ENCODE measurements at places on chromosomes 3 and 15. TPM values are rescaled to one million over a fixed set of nuclear protein-coding genes. Genes with fewer than 3 reads are reported as not detected.

GRCh38 chr3:42061713-42062380, 29.3 kb upstream of the TRAK1 start:
- no peaks in the 10 kb centered on the region for H3K4me1 ChIP-seq
- DNase-seq, result no peak

GRCh38 chr15:98980899-98981228, 26.7 kb downstream of the PGPEP1L start:
- no peaks in the 10 kb centered on the region for H3K27me3 ChIP-seq
- no peak for DNase-seq
- no peaks in the 10 kb centered on the region for H3K4me1 ChIP-seq
- H3K27ac ChIP-seq, result no peak overlapping the region

DNA sequence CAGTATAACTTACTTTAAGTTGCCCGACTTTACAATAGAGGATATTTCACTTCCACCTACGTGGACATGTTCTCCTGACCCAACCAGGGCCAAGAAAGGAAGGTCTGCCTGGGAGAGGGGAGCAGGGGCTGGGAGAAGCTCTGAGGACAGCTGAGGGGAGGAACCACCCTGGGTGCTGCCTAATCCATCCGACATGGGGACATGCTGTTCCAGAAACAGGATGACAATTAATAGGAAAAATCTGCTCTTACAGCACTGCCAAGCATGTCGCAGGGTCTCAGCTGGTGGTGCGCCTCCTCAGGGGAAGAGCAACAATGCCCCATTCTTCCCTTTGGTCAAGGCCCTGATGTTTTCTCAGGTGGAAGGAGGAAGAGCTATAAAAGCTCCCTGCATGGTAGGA, 132.3 kb downstream of the NTRK3 start:
- H3K27ac ChIP-seq, result no peak overlapping the region
- no peaks in the 10 kb centered on the region for H3K4me1 ChIP-seq
- no peak for DNase-seq
- H3K27me3 ChIP-seq, result no peaks in the 10 kb centered on the region
- no peaks in the 10 kb centered on the region for H3K36me3 ChIP-seq
- no peak overlapping the region for H3K4me3 ChIP-seq

GRCh38 chr3:101942356-101942755, 93.0 kb downstream of the NFKBIZ start:
- no peak overlapping the region for H3K27ac ChIP-seq
- no peaks in the 10 kb centered on the region for H3K36me3 ChIP-seq
- no peaks in the 10 kb centered on the region for H3K27me3 ChIP-seq
- H3K4me3 ChIP-seq, result no peak overlapping the region

DNA sequence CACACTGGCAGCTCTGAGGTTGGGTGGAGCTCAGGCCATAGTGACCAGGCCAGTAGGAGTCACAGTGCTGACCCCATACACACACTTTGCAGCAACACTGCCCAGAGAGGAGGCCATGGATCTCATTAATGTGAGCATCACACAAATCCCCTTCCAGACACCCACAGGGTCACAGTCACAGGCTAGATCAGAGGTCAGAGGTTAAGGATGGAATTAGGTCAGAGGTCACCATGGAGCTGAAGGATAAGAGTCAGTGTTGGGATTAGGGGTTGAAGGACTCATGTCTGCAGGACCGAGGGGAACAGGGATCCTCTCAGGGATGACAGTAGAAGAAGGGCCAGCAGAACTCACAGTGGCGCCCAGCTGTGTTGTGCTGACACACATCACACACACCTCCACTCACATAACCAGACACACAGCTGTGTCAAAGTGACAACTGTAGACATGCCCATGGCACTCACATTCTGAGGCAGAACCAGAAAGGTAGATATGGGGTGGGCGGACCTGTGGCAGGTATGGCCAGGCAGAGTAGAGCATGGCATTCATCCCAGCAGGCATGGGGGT, 12.7 kb downstream of the CCDC71 start:
- no peaks in the 10 kb centered on the region for H3K36me3 ChIP-seq
- no peaks in the 10 kb centered on the region for H3K27me3 ChIP-seq
- DNase-seq, result no peak
- H3K4me1 ChIP-seq, result no peaks in the 10 kb centered on the region
- H3K4me3 ChIP-seq, result no peak overlapping the region
- H3K27ac ChIP-seq, result no peak overlapping the region

RYR3 gene
- 0.41 TPM for total RNA-seq

TRIP4 gene
- 17.6 TPM for total RNA-seq

Data from prostate gland (tissue), 2 donors.